ENCODE measurements at places on chromosomes 16 and 17. TPM values are rescaled to one million over a fixed set of nuclear protein-coding genes. Genes with fewer than 3 reads are reported as not detected.

GRCh38 chr17:80878876-80879722 lies 112.5 kb upstream of the CHMP6 start:
- no peak for DNase-seq

The ABCA6 gene
- 6.4 TPM for total RNA-seq

The CMTM2 gene
- total RNA-seq, result not detected

The MYL11 gene
- not detected for total RNA-seq

The MPP2 gene
- 13.8 TPM for total RNA-seq

The SLC35B1 gene
- 71.7 TPM for total RNA-seq

The PLXDC1 gene
- total RNA-seq, result not detected

- peak; percentile 74 for DNase-seq
Observed at GRCh38 chr17:71327376-71328059, 793.3 kb upstream of the SOX9 start.

GRCh38 chr17:44988044-44988942 lies 20.2 kb upstream of the C1QL1 start:
- DNase-seq, result no peak

The ASPA gene
- 0.63 TPM for total RNA-seq

GRCh38 chr17:79993390-79994227 lies 42.1 kb downstream of the TBC1D16 start:
- peak; percentile 98 for DNase-seq

The AXIN2 gene
- total RNA-seq, result 2.3 TPM

The KRTAP1-1 gene
- 1.6 TPM for total RNA-seq

DNA sequence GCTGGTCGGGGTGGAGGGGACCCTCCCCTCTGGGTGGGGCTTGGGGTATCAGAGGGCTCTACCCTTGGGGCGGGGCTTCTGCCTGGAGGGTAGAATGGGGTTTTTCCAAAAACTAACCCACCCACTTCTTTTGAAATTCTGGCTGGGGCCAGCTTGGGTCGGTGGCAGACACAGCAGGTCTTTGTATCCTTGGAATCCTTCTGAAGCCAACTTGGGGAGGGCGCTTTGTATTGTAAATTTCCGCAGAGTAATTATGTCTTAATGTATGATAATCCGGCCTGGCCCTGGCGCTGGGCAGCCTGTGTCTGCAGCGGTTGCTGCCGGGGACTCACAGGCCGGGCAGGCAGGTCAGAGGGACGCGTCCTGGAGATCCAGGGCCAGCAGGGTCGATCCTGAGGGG lies 33.9 kb upstream of the GSE1 start:
- no peak for DNase-seq

The TMEM220 gene
- 5.6 TPM for total RNA-seq

The ARHGDIG gene
- total RNA-seq, result not detected

The ACSM3 gene
- 2.1 TPM for total RNA-seq

GRCh38 chr17:59786213-59786535 lies 78.7 kb downstream of the VMP1 start:
- DNase-seq, result no peak

The C17orf78 gene
- not detected for total RNA-seq

DNA sequence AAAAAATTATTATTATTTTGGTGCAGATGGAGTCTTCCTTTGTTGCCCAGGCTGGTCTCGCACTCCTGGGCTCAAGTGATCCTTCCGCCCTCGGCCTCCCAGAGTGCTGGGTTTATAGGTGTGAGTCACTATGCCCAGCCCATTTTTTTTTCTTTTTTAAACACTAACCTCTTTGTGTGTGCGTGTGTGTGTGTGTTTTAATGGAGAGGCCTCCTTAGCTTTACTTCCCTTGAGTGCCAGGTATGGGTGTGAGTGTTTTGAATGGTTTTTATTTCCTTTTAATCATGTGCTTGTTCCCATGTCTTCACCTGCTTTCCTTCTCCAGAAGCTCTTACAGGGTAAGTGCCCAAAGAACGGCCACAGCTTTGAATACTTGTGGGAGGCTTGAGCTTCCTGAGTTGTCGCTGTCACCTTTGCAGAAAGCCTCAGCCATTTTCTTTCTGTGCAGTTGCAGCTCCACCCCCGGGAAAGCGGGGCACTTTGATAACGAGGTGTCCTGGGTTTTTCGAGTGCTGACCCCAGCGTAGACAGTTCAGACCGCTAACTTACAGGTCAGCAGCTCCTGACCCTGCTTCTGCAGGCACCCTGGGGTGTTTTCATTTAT lies 22.6 kb downstream of the AKAP1 start:
- peak; percentile 8 for DNase-seq

The TEKT3 gene
- total RNA-seq, result not detected

The KRTAP4-1 gene
- not detected for total RNA-seq

GRCh38 chr16:79066561-79066960 lies 534.0 kb downstream of the MAF start:
- no peak for DNase-seq

The TNFRSF17 gene
- not detected for total RNA-seq

The SLC47A1 gene
- total RNA-seq, result 7.0 TPM

DNA sequence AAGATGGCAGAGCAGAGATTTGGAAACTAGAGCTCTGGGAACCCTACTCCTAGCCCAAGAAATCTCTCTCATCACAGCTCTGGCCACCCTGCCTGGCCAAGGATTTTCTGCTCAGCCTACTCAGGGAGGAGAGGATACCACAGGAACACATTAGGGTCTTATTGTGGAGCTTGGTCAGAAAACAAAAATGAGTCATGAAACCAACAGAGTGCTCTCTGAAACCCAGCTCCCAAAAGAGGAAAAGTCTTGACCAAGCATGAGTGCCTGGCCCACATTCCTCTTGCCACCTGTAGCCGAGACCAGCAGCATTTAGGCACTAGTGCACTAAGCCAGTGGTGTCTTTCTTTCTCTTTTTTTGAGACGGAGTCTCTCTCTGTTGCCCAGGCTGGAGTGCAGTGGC lies 18.1 kb downstream of the SLC13A5 start:
- no peak for DNase-seq

DNA sequence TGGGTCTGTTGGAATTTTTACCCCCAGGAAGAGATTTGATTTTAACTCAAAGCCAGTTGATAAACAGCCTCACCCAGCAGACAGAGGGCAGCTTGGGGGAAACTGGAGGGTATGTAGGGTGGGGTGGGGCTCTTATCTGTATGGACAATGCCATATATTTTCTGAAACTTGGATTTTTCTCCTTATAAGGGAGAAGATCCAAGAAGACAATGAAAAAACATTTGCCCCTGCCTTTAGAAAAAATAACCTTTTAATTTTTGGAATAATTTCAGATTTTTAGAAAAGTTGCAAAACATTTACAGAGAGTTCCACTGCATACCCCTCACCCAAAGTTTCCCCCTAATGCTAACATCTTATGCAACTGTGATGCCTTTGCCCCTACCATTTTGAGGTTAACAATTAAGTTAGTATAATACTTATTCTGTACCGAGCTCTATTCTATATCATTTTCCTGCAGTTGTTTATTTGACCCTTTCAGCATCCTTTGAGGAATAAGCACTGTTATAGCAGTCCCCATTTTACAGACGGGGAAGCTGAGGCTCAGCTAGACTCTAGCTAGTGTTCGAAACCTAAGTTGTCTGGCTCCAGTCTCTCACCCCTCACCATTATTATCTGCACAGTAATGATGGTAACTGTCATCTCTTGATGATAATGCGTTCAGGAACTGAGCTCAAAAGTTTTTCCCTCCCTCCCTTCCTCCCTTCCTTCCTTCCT lies 66.4 kb downstream of the PRKCB start:
- no peak for DNase-seq

GRCh38 chr16:58474296-58474695 lies 25.6 kb upstream of the NDRG4 start:
- no peak for DNase-seq

DNA sequence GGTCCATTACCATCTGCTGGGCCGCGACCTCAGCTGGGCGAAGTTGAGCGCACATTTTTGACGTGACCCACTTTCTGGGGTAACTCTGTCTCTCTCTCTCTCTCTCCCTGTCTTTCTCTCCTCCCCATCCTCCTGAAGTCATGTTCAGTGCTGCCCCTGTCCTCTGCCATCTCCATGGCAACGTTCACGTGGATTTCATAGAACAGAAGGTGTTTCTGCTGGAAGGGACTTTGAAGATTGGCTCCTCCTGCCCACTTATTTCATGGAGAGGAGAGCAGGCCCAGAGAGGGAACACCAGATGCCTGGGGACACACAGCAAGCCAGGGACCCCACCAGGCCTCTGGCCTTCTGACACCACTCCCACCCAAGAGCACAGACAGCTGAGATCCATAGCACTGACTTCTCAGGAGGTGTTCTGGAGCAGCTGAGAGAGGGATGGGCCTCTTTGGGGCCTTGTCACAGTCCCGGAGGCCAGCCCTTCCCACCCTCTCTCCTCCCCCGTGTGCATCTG lies 4.2 kb upstream of the CCNF start:
- no peak for DNase-seq

The RGS11 gene
- total RNA-seq, result 7.0 TPM

DNA sequence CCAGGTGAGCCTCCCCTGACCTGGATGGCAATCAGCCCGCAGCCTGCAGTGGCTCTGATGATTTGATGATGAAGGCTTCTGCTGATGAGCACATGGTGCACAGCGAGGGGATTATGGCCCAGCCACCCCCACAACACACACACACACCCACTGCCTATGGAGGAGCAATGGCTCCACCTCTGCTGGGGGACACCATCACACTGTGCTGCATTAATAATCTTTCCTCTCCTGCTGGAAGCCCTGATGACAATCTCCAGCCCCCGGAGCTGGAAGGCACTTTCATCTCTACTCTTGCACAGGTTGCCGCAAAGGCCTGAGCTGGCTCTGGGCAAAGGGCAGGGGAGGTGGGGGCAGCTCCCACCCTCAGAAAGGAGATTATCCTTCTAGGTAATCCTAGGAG lies 79.9 kb downstream of the PLXDC1 start:
- DNase-seq, result no peak

- DNase-seq, result no peak
Observed at GRCh38 chr17:55784666-55785065, 33.8 kb downstream of the PCTP start.

DNA sequence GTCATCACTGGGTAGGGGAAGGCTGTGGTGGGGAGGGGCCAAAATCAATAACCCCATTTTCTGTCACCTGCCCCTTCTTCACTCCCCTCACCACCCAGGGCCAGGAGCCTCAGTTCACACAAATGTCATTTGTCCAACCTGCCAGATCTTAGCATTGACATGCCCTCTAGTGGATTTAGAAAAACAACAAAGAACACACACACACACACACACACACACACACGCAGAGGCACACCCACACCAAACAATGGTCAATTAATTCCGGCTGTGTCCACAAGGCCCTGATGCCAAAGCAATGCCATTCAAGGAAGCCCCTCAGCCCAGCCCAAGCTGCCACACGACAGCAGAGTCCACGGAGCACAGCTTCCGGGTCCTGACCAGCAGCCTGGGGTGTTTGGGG lies 68.4 kb downstream of the NOG start:
- DNase-seq, result no peak

Data from GM23248 (cell line).